Left ventricle myocardium superior (tissue), 1 donor: ENCODE measurements at places on chromosomes 6 and 20.

GRCh38 chr20:3209946-3210317 lies 634 bp downstream of the ITPA start:
- DNase-seq = no peak

DNA sequence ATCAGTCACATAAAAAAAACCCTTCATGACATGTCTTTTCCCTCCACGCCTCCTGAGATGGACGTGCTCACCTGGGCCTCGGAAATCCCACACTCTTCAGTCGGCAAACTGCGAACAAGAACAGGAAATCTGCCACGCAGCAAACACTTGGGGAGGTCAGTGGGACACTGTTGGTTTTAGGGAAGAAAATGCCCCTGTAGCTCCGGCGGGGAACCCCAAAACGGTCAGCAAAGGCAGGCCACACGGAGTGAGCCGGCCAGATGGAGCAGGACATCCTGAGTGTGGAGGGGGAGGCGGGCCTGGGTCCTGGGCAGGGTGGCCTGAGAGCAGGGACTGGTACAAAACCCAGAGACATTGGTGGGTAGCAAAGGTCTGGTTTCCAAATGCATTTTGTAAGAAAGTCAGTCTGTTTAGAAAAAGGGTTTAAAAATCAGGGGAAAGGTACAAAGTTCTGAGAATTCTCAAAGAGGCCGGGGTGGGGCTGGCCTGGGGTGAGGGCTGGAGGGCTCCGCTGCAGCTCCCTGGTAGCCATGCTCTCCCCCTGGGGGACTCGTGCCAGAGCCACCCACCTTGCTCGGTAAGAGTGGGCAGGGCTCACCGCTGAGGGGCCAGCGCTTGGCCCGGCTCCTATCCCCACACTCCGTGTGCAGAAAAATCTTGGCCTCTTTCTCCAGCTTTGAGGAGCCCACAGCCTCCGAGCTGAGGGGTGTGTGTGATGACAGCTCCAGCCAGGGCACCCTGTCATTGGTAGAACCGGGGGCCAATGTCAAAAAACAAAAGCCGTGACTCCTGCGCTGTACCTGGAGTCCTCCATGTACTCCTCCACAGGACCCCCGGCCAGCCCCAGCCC lies 5.2 kb downstream of the SLC2A4RG start:
- no peak for DNase-seq

GRCh38 chr6:141906569-141907080 lies 226.1 kb upstream of the GJE1 start:
- DNase-seq = no peak

DNA sequence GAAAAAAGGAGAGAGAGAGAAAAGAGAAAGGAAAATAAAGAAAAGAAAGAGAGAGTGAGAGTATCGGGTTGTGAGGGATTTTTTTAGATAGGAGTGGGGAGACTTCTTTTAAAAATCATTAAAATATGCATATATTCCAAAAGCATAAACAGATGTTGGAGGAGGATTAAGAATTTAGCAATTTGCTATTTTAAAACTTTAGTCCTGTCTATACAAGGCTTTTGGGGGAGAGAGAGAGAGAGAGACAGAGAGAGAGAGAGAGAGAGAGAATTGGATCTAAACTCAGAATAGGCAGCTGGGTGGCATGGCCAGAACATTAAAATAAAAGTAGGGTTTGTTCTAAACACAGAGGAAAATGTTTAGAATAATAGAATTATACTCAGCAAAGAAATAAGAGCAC lies 72.1 kb downstream of the SOD2 start:
- no peak for DNase-seq

- no peak for DNase-seq
Observed at GRCh38 chr20:7765221-7765620, 175.0 kb downstream of the HAO1 start.
